ENCODE measurements at places on chromosomes 1 and 21. TPM values are rescaled to one million over a fixed set of nuclear protein-coding genes. Genes with fewer than 3 reads are reported as not detected.

DNA sequence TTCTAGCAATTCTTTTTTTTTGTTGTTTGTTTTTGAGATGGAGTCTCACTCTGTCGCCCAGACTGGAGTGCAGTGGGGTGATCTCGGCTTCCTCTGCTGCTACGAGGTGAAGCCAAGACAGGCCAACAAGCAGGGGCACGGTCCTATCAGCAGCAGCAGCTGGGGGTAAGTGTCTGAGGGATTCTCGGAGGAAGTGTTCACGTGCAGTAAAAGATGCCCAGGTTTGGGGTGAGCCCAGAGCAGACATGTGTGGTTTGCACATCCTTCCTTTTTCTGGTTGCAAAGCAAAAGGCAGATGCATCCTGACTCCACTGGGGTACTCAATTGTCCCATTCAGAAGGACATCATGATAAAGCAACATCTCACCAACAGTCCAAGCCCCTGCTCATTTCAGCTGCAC lies 27.7 kb downstream of the PIGP start:
- no peak for DNase-seq

- peak; percentile 66 for DNase-seq
These were observed 503.9 kb upstream of the USP24 start for GRCh38 chr1:55718758-55719671.

The SLFNL1 gene
- total RNA-seq = not detected

GRCh38 chr1:117436513-117436912 lies 69.3 kb downstream of the MAN1A2 start:
- DNase-seq = no peak

- DNase-seq = no peak
These were observed 22.3 kb upstream of the PDE9A start for GRCh38 chr21:42631142-42631541.

DNA sequence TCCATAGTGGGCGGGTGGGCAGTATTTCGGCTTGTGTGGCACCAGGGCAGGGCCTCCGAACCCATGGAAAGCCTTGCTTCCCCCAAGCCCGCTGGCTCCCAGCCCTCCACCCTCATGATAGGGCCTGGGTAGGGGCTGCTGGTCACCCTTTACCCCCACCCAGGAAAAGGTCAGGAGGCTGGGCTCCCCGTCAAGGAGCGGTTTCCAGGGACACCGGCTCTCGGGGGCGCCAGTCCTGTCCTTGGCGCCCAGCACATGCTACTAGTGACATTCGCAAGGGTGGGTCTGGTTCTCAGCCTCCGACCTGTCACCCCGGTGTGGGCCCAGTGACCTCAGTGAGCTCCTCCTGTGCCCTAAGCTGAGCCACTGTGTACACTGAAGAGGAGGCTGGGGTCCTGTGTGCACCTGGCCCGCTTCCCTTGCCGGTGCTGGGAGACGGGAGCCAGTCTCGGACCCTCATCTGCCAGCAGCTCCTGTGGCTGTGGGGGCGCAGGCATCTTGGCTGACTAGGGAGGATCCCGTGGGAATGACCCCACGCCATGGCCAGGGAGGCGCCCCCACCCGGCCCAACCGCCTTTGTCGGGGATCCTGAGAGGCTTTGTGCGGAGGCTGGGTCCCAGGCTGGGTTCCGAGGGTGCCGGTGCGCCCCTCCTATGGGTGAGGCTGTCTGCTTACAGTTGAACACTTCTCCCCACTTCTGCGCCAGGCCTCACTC lies 54.6 kb downstream of the SKI start:
- DNase-seq = no peak

GRCh38 chr1:236284291-236284721 lies 2.5 kb upstream of the ERO1B start:
- DNase-seq = no peak

- no peak for DNase-seq
These were observed 36.0 kb downstream of the FAM177B start for GRCh38 chr1:222772996-222773379.

- DNase-seq = no peak
These were observed 149.5 kb upstream of the HP1BP3 start for GRCh38 chr1:20936621-20937020.

DNA sequence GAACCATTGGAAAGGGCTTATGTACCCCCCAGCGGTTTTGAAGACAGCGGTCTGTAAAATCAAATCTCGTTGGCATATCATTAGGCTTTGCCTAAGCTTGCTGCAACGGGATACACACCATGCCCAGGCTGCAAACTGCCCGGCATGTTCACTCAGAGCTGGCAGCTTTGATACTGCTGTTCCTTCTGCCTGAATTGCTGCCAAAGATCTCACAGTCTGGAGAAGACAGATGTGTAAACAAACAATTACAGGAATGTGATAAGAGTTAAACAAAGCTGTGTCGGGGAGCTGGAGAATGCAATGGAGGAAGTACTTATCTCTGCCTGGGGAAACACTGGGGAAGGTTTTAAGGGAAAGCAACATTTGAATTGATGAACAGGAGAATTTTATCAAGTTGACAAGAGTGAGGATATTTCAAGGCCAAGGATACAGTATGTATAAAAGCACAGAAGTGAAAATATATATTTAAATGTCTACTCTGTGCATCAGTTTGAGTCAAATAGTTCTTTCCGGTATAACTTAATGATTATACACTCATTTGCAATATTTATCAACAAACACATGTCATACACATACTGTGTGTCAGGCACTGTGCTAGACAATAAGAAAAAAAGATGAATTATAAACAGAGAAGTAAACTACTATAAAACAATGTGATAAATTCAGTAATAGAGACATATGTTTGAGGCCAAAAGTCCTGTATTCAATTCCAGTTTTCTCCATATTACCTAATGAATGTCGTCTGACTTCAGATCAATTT lies 29.9 kb downstream of the CHML start:
- peak; percentile 67 for DNase-seq

The KCNK2 gene
- 0.60 TPM for total RNA-seq

- DNase-seq = no peak
These were observed 6.8 kb downstream of the OR10Z1 start for GRCh38 chr1:158611916-158612315.

The RPTN gene
- total RNA-seq = not detected

GRCh38 chr1:183487674-183488442 lies 15.6 kb downstream of the SMG7 start:
- DNase-seq = no peak

The PLEKHG5 gene
- total RNA-seq = 1.6 TPM

GRCh38 chr1:175218786-175219434 lies 26.3 kb upstream of the KIAA0040 start:
- no peak for DNase-seq

- peak; percentile 77 for DNase-seq
These were observed 28.3 kb downstream of the SCP2 start for GRCh38 chr1:52955129-52955970.

- no peak for DNase-seq
These were observed 1.1 kb downstream of the SLC5A9 start for GRCh38 chr1:48223366-48224240.

The RGS1 gene
- 4.5 TPM for total RNA-seq

The LY9 gene
- total RNA-seq = not detected

The ST6GALNAC5 gene
- 2.2 TPM for total RNA-seq

Measured in H4 (cell line).